ENCODE measurements at places on chromosomes 3 and 15. TPM values are rescaled to one million over a fixed set of nuclear protein-coding genes. Genes with fewer than 3 reads are reported as not detected.

Gene GOLGA6B
- total RNA-seq: not detected

Gene GPR156
- 0.10 TPM for total RNA-seq

Gene ACOX2
- 41.4 TPM for total RNA-seq

Gene AKAP13
- 284 TPM for total RNA-seq

Gene TUSC7
- total RNA-seq: not detected

Gene OR5H15
- total RNA-seq: not detected

Gene GP9
- not detected for total RNA-seq

All from left ventricle myocardium superior (tissue), 1 donor.